Mucosa of gallbladder (tissue), 1 donor: ENCODE measurements at places on chromosomes 13 and 19. TPM values are rescaled to one million over a fixed set of nuclear protein-coding genes. Genes with fewer than 3 reads are reported as not detected.

DNA sequence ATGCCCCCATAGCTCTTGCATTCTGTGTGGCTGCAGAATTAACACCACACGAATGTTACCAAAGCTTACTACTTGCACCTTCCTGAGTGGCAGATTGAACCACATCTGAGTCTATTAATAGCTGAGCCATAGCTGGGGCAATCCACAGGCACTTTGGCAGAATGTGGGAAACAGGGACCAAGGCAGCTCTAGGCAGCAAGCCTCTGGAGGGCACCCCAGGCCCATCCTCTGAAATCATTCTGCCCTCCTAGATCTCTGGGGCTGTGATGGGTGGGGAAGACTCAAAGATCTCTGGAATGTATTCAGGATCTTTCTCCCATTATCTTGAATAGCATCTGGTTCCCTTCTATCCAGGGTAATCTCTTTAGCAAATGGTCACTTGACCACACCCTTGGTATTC is 139.3 kb downstream of the TNFRSF19 start:
- DNase-seq, result no peak

DNA sequence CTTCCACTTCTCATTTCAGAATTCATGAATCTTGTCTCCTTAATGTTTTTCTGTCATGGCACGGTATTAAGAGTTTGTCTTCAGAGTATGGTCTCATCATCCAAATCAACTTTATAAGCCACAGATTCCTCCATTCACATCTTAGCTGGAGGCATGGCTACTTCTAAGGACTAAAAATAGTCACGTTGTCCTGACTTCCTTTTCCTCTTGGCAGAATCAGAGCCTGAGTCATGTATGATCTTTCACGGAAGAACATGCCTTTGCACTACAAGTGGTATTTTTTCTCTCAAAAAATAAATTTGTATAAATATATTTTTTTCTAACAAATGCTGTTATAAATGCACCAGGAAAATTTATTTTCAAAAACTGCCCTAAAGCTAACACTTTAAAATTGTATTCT is 71.4 kb downstream of the ALOX5AP start:
- DNase-seq, result no peak

GRCh38 chr19:52094526-52095130 is 937 bp downstream of the ZNF841 start:
- DNase-seq, result no peak

DNA sequence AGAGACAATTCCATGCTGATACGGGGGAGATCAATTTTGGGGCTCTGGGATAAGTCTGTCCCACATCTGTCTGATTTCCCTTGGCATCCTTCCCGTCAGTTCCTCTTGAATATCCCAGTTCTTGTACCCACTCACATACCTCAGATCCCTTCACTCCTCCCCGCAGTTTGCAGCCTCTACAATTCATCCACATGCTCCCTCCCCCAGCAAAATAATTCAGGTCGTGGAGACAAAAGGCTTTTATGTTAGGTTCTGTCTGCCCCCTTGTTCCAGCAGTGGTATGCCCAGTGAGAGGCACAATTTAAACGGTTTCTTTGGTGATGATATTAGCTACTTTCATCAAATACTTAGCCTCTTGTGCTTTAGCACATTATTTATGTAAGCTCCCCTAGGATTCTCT is 9.6 kb downstream of the RPS16 start:
- no peak for DNase-seq

- DNase-seq, result no peak
Observed at GRCh38 chr19:16025108-16026101, 50.9 kb upstream of the TPM4 start.

GRCh38 chr13:31611214-31611613 is 128.1 kb upstream of the RXFP2 start:
- DNase-seq, result no peak

DNA sequence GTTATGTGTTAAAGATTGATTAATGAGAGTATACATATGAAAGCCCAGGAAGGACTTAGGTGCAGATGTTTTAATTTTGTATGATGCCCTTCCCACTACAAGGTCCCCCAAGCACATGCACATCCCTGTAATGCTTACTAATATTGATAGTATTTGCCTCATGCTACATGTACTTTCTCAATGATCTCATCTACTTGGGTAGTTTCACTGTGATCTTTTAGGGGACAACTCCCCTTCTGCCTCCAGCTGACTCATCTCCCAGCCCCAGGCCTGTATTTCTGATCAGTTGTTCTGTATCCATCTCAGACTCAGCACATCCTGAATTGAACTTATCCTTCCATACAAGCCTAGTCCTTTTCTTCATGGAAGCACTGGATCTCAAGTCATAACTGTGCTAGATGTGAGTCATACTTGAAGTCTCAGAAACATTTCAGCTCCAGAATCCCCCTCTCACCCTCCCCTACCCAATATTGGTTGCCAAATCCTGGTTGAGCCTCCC is 49.4 kb upstream of the INTS6 start:
- DNase-seq, result no peak

The PLA2G4C gene
- 10.0 TPM for total RNA-seq

The ATCAY gene
- total RNA-seq, result 0.63 TPM

The ZNF813 gene
- 13.2 TPM for total RNA-seq
